MG63 (cell line): ENCODE measurements at places on chromosomes 11 and 22.

DNA sequence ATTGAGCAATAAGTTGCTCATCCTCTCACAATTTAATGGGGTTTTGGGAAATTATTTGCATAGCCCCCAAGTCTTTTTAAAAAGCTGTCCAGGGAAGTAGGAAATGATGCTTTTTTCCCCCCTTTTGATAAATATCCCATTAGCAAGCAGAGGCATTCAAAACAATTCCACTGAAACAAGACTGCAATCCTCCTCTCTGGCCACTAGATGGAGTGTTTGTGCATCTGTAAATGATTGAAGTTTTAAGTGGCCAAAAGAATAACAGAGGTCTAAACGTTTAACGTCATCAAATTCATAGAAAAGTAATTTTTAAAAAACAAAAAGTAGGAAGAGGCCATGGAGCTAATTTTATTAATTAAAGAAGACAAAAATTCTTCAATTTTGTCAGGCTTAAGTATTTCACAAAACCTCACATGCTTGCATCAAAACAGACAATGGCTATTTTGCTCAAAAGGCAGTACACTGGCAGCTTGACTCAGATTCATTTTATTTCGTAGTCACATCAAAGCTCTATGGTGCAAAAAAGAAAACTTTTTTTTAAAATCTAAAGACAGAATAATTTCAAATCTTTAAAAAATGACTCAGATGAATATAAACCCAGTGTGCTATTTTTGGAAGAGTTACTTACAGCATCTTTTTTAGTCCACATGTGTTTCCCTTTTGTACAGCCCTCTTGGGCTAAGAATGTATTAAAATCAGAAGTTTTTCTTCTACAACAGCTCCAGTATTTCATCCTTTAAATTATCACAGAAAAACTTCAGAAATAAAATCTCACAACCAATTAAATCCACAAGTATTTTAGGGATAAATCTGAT, 17.8 kb downstream of the CHORDC1 start:
- DNase-seq = no peak

DNA sequence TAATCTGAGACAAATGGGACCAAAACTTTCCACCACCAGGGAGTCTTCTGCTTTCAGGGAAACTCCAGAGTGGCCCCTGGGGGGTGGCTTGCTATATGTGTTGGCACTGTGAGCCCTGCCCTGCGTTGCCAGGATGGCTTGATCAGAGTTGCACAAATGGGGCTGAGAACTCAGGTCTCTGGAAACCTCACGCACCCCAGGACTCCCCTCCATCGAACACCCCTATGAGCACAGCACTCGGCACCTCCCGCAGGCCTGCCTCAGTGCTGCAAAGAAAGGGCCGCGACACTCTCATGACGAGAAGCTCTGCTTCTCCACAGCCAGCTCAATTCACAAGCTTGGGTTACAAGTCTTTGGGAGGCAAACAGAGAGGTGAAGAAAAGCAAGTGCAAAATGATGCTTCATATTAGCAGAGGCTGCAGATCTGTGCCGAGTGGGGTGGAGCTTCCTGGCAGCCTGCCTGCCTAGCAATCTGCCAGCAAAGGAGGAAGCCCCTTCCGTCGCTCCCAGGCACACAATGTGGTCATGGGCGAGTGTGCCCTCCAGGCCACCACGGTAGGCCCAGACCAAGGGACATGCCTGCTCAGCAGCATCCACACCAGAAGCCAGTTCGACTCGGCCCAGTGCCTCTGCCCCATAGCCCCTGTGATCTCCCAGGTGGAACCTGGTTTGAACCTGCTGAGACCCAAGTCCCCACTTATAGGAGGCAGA, 55.7 kb downstream of the MYH9 start:
- peak; percentile 50 for DNase-seq

DNA sequence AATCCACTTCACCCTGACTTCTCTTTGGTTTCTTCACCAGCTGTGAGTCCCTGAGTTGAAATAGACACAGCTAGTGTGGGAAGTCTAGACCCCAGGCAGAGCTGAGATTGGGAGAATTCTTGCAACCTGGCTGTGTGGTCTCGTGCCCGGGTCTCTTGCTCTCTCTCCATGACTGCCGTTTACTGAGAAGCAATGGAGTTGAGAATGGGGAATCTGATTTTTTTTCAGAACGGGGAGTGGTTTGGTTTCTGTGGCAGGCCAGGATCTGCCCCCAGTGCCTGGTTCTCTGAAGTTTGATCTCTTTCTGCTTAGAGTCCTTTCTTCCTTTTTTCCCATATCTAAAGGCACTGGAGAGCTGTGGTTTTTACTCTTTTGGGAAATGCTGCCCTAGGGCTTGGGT, 1.5 kb downstream of the SIDT2 start:
- no peak for DNase-seq

DNA sequence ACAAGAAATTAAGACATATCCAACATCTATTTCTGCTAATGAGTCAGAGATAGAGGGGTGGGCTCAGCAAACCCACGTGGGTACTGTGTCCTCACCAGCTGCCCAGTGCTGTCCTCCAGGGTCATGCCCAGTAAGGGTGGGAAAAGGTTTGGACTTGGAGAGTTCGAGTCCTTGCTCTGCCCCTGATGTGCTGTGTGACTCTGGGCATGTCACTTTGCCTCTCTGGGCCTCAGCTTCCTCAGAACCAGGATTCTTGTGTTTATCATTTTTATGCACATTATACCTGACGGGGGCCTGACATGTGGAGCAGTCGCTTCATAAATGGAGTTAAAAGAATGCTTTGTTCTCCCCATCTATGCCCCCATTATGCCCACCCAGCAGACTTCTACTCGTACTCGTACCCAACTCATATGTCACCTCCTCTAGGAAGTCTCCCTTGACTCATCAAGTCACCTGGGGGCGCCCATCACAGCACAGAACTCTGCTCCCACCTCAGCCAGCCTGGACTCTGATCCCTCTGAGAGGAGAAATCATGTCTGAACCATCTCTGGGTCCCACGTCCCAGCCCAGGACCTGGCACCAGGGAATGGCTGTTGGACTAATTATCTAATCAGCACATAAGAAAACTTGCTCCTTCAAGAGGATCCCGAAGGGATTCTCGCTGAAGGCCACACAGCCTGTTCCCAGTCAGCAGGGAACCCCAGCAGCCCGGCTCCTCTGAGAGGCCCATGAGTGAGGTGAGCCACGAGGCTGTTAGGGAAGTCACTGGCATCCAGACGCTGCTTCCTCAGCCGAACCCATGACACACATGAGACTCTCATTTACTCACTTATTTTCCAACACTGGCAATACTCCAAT, 38.7 kb upstream of the TSKU start:
- DNase-seq = no peak

GRCh38 chr22:25848954-25849353, 107.0 kb downstream of the MYO18B start:
- DNase-seq = no peak

GRCh38 chr11:118002541-118003423, 16.6 kb downstream of the IL10RA start:
- peak; percentile 49 for DNase-seq

DNA sequence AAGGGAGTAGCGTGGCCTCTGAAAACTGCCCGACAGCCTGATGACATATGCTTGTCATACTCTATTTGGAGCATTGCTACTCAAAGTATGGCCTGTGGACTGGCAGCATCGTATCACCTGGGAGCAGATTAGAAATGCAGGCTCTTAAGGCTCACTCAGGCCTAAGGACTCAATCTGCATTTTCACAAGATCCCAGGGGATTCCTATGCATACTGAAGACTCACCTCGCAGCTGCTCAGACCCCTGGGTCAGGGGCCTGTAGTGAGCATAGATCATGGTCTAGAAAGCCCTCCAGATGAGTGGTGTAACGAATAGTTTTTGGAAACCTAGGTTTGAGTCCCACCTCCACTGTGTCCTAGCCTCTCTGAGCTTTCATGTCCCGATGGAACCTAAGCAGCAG, 126.3 kb downstream of the FEZ1 start:
- DNase-seq = no peak

- DNase-seq = no peak
Observed at GRCh38 chr11:12516387-12517105, 139.2 kb downstream of the PARVA start.

DNA sequence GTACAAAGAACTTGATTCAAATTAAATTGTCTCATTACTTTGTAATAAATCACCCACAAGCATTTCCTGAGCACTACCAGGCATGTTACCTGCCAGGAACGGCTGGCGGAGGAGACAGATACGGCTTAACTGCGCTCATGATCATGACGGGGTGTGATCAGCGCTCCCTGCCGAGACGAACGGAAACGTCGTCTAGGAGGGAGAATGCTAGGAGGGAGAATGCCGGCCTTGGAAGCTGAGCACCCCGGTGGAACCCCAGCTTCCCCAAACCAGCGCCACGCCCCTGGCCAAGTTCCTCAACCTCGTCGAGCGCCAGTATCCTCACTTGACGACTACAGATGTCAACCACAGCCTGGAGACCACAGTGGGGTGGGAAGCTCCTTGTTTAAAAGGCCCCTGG, 272.8 kb downstream of the CTTN start:
- no peak for DNase-seq

GRCh38 chr11:20909995-20910726, 240.8 kb downstream of the NELL1 start:
- no peak for DNase-seq

DNA sequence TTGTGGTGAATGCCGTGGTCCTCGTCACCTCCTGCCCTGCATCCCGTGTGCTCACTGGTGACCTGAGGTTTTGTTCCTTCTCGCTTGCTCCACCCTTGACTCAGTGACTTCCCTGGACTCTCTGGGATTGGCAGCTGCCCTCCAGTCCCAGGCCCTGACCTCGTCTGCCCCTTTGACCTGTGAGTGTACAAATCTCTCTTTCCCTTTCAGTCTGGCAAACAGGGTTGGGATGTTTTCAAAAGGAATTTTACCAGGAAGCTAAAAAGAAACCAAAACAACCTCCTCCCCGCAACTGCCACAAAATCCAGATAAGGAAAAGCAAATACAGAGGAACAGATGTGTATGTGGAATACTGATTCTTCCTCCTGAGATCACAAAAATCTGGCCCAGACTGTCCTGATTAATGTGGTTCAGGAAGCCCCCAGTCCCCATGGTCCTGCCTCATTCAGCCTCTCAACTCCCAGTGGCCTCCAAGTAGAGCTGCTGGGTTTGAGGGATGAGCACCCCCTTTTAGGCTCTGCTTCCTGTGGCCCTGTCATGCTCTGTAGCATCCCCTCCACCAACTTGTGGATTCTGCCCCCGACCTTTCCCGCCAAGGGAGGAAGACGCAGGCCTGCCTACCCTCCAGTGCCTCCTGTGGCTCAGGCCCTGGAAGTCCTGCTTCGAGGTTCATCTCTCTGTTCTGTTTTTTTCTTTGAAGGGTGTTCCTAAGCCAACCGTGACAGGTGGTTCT, 15.2 kb downstream of the ROBO4 start:
- DNase-seq = no peak

DNA sequence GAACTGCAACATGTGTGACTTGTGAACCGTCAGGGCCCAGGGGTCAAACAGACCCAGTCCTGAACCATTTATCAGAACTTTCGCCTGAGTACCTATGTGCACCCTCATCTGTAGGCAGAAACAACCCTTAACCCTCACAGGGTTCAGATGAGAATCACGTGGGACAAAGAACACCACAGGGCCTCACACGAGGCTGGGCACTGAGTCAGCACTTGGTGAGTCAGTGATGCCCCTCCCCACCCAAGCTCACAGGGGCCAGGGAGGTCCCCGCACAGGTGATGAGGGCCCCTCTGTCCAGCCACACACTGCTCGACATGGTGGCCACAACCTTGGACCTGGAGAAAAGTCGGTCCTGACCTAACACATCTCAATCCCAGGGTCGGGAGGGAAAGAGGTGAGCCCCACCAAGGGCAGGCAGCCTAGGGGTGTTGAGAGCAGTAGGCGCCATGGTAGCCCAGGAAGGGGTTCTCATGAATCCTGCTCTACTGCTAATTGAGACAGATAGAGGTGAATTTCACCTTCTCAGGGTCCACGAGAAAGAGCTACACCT, 176.4 kb downstream of the SHANK2 start:
- no peak for DNase-seq

DNA sequence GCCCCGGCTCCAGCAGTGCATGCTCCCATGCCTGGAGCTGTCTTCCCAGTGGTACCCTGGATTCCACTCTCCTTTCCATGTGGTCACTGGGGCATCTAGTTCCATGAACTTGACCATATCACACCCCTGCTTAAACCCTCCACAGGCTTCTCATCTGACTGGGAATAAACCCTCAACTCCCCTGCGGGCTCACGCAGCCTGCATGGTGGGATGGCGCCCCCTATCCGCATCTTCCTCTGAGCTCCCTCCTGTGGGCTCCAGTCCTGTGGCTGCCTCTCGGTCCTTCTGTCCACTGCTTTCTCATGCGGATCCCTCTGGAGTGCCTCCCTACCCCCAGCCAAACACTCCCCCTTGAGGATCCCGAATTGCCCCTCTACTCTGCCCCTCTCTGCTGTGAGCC, 41.4 kb upstream of the TTLL12 start:
- DNase-seq = peak; percentile 12
